Occipital lobe (tissue), 3 donors: ENCODE measurements at places on chromosomes 3 and 15.

GRCh38 chr3:181906338-181906737 lies 194.6 kb downstream of the SOX2 start:
- DNase-seq: no peak

DNA sequence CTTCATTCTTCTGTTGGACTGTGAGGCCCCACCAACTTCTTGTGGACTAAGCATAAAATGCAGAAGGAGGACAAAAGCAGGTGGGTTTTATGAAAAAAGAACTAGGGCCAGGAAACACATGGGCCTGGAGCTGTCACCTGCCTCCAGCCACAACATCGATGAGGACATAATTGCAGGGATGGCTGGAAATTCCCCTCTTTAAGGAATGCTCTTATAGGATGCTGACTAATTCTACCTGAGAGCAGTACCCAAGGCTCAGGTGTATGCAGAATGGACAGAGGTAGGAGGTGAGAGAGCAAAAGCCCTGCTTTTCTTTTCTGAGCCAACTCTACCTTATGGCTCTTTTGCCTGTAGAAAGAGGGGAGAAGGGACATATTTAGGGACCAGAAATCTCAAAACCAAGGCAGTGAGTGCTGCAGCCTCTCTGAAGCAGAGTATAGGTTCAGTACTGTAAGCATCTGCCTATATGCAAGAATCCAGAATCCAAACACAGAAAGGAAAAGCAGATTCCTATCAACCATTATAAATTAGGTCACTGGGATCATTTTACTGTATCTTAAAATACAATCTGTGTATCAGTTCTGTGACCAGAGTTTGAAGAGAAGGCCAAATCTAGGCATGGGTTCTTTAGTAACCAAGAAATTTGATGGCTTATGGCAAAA lies 205.3 kb upstream of the WNT5A start:
- no peak for DNase-seq

DNA sequence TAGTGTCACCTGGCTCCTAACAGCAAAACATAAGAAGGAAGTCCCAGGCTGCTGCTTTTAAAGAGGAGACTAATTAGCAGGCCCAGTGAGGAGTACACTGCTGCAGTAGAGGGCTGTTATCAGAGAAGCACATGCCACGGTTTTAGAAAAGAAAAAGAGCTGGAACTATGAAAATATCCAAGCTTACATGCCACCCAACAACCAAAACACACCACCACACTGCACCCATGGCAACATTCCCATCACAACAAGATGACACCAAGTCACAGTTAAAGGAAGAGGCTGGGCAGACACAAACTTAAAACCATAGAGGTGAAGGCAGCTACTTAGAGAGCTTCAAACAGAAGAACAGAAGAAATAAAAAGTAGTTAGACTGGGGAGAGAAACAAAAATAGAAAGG lies 37.0 kb downstream of the NPTN start:
- DNase-seq: no peak

GRCh38 chr3:16392065-16392464 lies 121.4 kb downstream of the RFTN1 start:
- no peak for DNase-seq

DNA sequence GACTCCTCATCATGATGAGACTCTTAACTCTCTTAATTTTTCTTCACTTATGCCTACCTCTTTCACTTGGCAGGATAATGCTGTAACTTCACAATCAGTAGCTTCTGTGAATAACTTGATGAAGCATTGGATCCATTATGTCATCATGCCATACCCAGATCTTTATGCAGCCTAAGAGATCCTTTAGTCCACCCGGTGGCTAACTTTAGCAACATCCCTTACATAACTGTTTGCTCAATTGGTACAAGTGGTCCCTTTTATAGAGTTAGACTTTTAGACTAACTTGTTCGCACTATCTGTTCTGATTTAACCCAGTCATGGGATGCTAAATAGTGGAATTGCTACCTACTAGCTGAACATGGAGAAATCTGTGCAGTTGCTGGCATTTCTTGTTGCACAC lies 184.5 kb downstream of the USP13 start:
- DNase-seq: no peak

DNA sequence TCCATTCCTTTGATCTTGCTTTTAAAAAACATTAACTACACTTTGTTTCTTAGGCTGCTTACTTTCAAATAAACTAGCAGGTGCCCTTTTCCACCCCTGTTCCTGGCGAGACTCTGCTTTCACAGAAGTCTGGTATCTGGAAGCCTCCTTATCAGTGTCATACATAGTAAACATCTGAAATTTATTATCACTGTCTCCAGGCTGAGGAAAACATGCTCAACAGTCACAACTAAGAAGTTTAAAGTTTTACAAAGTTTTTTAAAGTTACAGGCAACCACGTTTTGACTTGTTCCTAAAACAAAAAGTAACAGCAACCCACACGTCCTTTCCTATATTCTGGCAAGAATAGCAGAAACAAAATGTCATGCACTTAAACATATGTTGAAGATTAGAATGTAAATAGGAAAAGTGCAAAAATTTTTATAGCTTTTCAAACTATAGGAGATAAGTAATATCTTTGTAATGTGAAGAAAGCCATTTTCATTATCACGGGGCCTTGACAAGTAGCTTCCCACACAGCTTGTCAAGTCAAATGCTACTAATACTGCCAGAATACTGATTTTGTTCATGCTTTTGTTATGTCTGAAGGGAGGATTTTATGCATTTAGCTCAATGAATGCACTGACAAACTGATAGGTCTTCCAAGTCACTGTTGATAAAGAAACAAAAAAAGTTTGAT lies 275.2 kb upstream of the KCNMB2 start:
- no peak for DNase-seq

- no peak for DNase-seq
These were observed 12.4 kb downstream of the GLCE start for GRCh38 chr15:69172847-69173246.

- DNase-seq: no peak
These were observed 36.6 kb downstream of the TJP1 start for GRCh38 chr15:29785642-29786041.

DNA sequence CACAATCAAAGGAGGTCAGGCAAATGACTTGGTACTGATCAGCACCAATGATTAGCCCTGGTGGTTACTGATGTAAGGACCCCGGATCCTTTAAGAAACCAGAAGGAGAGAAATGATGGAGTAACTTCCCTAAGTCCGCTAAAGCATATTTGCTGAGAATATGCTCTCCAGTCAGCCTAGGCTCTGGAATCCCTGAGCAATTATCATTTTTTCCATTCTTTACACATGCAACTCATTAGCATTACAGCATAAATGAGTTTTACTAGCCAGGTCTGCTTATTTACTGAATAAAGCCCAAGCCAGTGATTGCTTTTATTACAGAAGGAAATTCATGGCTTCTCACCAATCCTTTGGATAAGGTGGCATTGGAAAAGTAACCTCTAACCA lies 139.2 kb upstream of the WNT5A start:
- DNase-seq: no peak

- DNase-seq: no peak
These were observed 239.9 kb upstream of the TBC1D5 start for GRCh38 chr3:17982211-17982880.
